ENCODE measurements at places on chromosomes 12 and 14.
A peak's percentile ranks its signal among the peaks of the same experiment; 100 is the strongest.

DNA sequence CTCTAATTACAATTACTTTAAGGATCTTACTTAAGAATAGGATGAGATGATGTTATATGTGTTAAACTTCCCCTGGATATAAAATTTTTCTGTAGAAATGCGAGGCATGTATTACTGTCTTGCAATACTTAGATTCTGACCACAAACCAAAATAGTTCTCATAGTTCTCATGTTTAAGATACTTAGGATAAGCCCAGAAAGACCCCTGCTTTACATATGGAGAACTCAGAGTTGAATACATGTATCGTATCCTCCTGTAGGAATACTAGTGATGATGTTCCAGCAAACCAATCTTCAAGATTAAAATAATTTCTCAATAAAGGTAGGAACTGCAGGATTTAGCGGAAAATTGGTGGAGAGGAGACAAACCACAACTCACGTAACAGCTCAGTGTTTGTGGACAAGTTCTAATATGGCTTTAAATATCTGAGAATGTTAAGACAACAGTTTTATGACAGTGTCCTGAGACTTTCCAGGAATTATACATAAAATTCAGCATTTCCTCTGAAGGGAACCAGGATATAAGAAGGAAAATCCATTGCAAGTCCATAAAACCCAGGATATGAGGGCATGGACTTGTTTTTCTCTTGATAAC, 114.7 kb upstream of the CRY1 start:
- no peak for DNase-seq

GRCh38 chr12:52951640-52952039, 2.7 kb downstream of the KRT18 start:
- no peak for DNase-seq

- DNase-seq: no peak
Observed at GRCh38 chr14:53949201-53949600, 7.4 kb downstream of the BMP4 start.

DNA sequence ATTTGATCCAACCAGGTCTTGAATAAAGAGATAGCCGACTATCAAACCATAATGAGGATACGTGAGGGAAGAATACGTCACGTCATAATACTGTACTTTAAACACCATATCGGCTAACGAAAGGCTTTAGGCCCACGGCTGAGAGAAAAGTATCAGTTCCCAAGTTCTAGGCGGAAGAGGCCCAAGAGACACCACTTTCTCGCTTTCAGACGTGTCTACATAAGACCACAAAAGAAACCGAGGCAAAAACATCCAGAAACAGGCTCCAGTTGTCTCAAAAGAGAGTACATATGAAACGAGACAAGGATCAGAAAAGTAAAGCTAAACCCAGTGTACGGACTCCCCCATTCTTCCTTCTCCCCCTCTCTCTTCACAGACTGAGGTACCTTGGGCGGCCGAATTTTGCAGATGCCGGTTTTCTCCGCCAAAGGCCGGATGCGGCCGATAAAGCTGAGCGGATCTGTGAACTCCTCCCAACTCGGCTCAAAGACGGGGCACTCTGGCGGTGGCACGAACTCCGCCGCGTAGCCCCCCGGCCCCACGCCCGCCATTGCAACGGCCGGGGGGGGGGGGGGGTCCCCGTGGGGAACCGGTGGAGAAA, 479 bp downstream of the KDM5A start:
- peak; percentile 41 for DNase-seq

DNA sequence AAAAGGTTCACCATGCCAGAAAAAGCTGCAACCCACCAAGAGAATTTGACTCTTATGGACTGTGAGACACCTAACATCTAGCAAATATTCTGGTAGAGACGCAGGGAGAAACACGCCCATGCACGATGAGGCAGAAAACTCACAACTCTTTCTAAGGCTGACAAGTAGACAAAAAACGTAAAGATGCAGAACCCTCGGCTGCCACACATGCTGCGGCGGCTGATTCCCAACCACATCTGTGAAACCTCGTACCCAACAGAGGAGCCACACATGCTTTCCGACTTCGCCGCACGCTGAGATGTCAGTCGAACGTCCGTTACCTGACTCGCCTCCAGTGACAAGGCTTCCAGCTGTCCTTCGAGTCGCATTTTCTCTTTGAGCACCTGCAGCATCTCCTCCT, 21.8 kb downstream of the GOLGA3 start:
- no peak for DNase-seq

GRCh38 chr12:111570084-111570961, 28.8 kb downstream of the ATXN2 start:
- no peak for DNase-seq

DNA sequence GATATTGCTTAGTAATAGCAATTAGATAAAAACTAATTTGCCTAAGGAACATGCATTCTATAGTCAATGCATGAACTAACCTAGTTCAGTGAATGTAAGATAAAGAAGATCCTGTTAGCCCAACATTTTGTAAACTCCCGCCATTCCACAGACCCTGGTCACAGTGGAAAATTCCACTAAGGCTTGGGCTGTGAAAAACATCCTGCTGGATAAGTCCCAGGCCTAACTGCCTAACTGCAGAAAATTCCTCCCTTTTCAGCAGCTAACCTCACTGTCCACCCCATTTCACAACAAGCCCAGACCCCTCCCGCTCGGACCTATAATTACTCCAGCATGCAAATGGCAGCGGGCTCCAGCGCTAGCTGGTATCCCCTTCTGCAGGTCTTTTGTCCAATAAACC, 97.9 kb upstream of the GARIN6 start:
- no peak for DNase-seq

DNA sequence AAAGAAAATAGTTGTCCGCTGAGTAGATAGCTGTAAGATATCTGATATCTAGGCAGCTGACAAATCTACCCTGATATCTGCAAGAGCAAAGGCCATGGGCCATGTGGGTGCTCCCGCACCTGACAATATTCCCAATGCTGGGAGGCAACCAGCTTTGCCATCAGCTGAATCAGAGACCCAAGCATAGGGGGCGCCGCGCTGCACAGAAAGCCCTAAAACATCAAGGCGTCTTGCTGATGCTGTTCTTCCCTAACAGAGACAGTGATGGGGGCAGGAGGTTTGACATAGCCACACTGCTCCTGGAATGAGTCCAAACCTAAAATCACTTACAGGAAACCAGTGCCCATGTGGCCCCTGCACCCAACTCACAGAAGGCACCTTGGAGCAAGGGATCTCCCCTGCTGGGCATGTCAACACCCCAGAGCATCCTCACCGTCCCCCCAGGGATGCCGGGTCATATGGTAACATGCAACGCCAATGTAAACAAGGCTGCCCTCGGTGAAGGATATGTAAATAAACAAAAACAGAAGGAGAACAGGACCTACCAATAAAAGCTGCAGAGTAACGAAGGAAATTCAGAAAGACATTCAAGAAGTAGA, 199.5 kb downstream of the TMEM132D start:
- no peak for DNase-seq

GRCh38 chr14:64468451-64468850, 3.2 kb downstream of the AKAP5 start:
- no peak for DNase-seq

DNA sequence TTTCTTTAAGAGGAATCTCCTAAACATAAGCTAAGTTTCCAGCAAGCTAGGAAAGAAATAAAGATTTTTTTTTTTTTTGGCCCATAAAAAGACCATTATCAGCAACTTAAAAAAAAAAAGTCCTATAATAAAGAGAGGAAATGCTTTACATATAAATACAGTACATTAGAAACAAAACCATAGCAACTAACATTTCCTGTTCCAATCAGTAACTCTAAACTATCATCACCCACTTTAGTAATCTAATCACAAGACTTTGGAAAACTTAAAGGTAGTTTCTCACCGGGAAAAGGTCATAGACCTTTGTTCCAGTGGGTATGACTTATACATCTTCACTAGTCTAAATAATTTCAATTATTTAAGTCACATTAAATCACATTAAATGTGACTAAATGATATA, 11.1 kb downstream of the SPTSSA start:
- DNase-seq: no peak

DNA sequence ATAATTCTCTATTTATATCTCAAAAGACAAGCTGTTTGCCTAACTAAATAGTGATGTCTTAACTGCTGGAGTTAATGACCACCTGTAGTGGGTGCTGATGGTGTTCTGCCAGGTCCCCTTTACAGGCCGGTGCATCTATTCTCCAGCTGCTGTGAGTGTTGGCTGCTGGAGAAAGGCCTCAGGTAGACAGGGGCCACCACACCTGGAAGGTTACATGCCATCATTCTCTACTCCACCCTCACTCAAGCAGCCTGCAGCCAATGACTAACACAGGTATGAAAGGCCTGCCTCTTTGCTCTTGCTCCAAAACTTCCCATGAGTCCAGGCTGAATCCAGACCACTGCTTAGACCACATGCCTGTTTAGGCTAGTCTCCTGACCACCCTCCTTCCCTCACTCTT, 73.9 kb downstream of the RPS6KA5 start:
- no peak for DNase-seq

GRCh38 chr12:116612436-116612835, 53.3 kb downstream of the MAP1LC3B2 start:
- no peak for DNase-seq

- no peak for DNase-seq
Observed at GRCh38 chr12:45615268-45615667, 114.2 kb upstream of the ARID2 start.

Measured in T-helper 2 cell (primary cell).